ENCODE measurements at places on chromosomes 7 and 10.

DNA sequence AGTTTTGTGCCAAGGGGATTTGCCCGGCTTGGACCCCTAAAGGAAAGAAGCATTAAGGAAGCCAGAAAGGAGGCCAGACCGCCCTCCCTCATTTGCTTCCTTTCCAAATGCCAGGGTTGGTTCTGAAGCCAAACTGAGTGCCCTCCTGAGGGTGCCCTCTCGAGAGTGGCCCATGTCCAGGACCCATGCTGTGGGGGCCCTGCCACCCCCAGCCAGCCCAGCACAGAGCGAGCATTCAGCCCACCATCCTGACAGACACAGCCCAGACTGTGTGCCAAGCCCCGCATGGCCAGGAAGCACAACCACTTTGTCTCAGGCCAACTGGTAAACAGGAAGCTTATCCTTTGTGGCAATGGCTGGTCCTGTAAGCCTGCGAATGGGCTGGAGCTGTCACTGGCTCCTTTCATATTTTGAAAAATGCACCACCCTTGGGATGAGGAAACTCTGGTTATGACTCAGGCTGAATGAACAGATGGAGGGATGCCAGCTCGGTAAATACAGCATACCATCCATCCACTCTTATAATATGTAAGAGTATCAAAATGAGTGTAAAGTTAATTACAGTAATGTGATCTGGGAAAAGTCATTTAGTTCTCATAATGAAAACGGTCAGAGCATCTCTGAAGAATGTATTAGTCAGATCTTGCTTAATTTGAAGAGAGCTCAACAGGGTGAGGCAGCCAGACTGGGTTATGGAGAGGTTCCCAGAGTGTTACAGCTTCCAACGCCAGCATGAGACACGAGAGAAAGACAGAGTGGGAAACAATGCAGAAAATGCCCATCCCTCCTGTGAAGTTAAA, 65.0 kb downstream of the STK17A start:
- DNase-seq = no peak

GRCh38 chr7:151125470-151125845, 39.2 kb downstream of the AGAP3 start:
- no peak for DNase-seq

GRCh38 chr7:157268540-157268939, 68.3 kb upstream of the DNAJB6 start:
- DNase-seq = no peak

DNA sequence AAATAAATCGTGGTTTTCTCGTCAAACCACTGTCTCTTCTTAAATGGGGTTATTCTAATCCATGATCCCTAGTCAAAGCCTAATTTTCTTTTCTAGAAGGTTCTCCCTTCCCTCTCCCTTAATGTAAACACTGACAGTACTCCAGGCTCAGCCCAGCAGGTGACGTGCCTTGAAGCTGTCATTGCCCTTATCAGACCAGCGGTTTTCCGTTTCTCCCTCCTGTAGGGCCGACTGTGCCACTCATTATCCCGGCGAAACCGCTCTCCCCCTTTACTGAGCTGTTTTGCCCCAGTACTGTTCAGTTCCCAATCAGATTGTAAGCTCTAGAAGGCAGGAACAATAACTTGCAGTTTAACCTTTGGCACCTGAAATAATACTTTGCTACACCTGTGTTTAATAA, 153.5 kb upstream of the RHEB start:
- no peak for DNase-seq

DNA sequence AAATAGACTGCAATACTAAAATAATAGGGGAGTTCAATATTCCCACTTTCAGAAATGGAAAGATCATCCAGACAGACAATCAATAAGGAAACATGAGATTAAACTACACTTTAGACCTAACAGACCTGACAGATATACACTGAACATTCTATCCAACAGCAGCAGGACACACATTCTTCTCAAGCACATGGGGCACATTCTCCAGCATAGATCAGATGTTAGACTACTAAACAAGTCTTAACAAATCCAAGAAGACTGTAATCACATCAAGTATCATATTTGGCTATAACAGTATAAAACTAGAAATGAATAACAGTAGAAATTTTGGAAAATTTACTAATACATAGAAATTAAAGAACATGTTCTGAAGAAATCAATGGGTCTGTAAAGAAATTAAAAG, 458.9 kb upstream of the ANKRD30A start:
- DNase-seq = no peak

- no peak for DNase-seq
These were observed 368.3 kb downstream of the SFMBT2 start for GRCh38 chr10:7042419-7043054.

GRCh38 chr7:91398341-91398740, 134.1 kb downstream of the FZD1 start:
- DNase-seq = no peak

DNA sequence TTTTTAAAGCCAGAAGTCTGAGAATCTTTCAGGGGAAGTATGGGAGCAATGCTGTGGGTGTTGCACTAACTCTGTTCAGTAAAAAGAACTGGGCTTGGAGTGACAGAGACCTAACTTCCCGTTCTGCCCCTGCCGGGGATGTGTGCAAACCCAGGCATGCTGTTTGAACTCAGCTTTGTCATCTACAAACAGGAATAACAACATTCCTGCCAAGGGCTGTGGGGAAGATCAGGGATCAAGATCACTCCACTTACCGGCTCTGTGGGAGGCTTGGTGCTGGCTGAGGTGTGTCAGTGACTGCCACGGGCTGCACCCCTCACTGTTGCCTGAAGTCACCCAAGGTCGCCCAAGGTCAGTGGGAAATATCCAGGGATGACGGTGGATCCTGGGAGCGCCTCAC, 23.1 kb upstream of the DRGX start:
- DNase-seq = no peak

DNA sequence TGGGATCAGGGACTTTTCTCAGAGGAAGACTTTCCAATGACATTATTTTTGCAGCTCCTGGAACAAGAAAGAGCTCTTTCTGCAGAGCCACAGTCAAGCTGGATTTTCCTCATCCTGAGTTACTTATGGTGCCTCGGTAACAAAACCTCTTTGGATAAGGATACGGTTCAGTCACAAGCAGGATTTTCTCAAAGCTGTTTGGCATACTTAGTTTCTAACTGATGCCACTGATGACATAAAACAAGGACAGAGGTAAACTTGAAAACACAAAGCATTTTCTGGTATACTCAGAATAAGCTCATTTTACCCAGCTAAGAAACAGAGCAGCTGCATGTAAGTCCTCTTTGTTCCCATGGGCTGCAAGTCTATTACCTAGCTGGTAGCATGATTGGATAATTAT, 340.9 kb upstream of the MEOX2 start:
- DNase-seq = no peak

- DNase-seq = no peak
These were observed 300.0 kb upstream of the SP8 start for GRCh38 chr7:21086688-21087087.

DNA sequence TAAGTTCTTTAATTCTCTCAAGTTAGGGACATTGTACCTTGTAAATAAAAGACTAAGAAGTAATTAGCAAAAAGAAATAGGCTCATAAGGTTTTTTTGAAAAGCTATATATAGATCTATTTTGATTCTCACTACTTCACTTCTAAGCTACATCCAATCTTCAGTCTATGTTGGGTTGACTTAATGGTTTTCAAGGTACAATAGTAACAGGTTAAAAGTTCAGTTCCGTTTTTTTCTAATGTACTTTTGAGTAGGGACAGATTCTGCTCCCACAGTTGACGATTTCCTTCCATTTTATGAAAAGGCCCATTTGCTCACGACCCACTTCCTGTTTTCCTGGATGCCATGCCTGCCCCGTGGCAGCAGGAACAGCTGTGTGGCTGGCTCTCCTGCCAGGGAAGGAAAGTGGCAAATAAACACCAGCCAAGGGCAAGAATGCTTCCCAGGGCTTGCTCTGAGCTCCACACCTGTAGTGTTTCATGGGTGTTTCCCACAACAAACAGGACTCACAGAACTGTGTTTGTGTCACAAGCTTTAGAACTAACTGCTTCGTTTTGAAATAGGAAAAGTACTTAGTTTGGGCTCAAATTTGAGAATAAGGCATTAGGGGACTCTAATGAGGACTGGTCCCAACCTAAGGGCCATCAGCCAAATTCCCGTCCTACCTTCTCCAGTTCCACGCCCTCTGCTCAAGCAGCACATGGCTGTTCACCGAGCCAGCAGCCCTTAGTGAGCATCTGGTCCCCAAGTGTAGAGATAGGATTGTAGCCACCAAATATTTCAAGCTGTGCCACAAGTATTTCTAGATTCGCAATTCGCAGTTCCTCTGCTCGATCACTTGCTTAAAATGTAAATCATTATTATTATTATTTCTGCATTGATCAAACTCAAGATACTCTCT, 240.7 kb downstream of the COBL start:
- DNase-seq = no peak

- DNase-seq = no peak
These were observed 6.9 kb upstream of the NOBOX start for GRCh38 chr7:144410441-144410840.

DNA sequence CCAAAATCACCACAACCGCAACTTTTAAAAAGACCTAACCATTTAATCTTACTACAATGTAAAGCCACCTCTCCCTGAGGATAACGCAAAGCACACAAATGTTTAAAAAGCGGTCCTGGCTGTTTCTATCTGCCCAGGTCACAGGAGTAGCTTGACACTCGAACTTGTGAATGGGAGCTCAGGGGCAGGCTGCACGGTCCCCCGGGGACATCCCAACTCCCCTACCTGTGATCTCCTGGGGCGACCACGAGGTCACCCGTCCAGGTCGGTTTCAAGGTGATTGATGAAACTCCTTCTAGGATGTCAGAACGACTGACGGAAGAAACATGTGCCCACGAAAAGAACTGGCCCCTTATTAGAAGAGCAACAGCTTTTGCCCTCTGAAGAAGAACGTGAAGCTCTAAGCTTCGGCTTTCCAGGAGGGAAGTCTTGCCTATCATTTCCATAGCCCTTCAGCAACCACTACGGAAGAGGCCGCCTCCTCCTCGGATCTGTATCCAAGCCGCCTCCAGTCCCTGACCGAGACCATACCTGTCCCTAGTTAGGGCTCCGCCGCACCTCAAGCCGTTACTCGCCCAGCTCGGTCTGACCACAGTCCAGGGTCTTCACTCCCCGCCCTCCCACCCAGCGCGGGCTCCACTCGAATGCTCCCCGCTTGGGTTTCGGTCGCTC, 459 bp downstream of the CYCS start:
- no peak for DNase-seq

- no peak for DNase-seq
These were observed 8.0 kb upstream of the HSPB1 start for GRCh38 chr7:76294344-76295024.

DNA sequence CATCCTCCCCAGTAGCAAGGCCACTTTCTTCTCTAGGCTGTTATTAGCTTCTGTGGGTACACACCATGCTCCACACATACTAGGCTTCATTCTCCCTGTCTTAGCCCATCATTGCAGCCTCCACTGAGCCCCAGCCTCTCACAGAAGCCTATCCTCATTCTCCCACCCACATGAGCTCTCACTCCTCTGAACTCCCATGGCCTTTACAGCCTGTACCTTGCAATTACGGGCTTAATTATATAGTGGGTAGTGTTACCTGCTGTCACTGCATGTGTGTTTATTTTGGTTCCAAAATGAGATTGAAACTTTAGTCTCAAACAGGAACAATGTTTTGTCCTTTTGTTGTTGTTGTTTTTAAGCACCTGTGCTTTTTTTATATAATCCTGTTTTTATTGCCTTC, 460.0 kb downstream of the KCNMA1 start:
- no peak for DNase-seq

GRCh38 chr7:20798694-20799121, 12.0 kb upstream of the SP8 start:
- DNase-seq = no peak

DNA sequence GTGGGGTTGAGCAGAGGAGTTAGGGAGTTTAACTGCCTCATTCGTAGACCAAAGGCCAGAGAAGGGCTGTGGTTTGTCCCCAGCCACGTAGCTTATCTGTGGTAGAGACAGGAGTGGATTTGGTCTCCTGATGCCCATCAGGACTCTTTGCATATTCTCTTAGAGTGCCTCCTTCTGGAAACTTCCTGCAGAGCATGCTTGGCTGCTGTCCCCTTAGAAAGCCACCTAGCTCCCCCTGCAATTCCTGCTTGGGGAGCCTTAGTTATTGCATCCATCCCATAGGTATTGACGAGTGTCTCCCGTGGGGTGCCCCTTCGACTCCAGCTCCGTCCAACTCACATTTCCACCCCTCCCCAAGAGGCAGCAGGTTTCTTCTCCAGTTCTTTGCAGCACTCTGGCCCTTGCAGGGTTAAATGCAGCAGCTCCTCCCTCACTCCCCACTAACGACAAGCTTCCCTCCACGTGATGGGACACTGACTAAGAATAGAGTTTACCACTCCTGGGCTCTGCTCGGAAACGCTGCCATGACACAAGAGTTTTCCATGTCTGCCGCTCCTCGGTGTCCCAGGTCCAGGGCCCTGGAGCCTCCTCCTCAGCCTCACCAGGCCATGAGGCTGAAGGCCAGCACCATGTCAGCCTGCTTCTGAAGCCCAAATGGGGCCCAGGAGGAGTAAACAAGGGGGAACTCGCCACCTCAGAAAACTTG, 147.8 kb upstream of the UNC5B start:
- DNase-seq = no peak

GRCh38 chr10:6348096-6348874, 145.6 kb downstream of the PFKFB3 start:
- DNase-seq = peak; percentile 74

- no peak for DNase-seq
These were observed 2.6 kb downstream of the CLDN15 start for GRCh38 chr7:101235050-101235449.

GRCh38 chr10:60459701-60460457, 70.2 kb upstream of the ANK3 start:
- no peak for DNase-seq

GRCh38 chr10:80535671-80536360, 1.9 kb upstream of the SH2D4B start:
- peak; percentile 66 for DNase-seq

DNA sequence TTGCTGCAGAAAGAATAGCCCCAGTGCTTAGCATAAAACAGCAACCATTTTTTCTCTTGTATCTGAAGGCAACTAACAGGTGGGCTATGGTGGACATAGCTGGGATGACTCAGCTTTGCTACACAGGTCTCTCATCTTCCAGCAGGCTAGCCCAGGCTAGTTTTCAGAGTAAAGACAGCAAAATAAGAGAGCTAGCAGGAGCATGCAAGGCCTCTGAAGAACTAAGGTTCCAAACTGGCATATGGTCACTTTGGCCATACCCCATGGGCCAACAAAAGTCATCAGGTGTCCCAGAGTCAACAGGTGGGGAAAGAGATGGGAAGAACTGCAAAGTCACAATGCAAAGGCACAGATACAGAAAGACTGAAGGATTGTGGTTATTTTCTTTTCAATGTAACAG, 571.6 kb upstream of the MGMT start:
- no peak for DNase-seq
